ENCODE measurements at places on chromosomes 1 and 21.

DNA sequence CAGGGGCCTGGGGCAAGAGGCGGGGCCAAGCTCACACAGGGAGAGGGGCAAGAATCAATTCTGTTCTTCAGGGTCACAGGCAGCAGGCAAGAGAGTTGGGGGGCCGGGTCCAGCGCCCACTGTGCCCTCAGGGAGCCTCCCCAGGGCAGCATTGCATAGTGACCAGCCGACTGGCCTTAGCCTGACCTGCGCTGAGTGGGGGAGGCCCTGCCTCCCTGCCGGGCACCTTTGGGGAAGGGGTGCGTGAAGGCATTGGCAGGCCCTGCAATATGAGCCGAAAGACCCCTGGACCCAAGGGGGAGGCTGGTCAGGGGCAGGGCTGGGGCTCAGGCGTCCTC lies 12.2 kb downstream of the SCNN1D start:
- no peak for DNase-seq

DNA sequence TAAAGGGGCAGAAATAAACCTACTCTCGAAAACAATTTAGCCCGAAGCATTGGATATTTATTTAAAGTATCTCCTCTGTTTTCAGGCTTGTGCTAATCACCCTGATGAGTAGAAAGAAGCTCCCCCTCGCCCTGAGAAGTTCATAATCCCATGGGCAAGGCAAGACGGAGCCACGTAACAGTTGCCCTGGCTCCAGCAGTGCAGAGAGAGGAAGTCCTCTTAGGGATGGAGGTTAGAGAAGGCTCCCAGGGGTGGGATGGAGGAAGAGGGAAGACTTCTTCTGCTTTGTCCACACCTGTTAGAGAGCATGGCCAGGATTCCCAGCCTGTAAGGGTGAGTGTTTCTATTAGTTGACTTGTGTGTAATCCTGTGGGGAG lies 3.4 kb upstream of the GPR25 start:
- DNase-seq, result no peak

GRCh38 chr1:104132382-104132973 lies 382.8 kb downstream of the AMY1C start:
- no peak for DNase-seq

DNA sequence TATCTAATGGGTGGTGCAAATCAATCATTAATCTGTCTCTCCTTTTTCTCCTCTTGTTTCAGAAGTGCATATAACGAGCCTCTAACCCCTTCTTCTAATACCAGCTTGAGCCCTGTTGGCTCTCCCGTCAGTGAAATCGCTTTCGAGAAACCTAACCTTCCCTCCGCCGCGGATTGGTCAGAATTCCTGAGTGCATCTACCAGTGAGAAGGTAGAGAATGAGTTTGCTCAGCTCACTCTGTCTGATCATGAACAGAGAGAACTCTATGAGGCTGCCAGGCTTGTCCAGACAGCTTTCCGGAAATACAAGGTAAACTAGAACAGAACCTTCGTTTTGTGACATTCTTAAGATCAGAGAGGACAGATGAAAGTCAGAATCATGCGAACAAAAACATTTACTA lies 25.3 kb upstream of the VAMP3 start:
- DNase-seq, result no peak

DNA sequence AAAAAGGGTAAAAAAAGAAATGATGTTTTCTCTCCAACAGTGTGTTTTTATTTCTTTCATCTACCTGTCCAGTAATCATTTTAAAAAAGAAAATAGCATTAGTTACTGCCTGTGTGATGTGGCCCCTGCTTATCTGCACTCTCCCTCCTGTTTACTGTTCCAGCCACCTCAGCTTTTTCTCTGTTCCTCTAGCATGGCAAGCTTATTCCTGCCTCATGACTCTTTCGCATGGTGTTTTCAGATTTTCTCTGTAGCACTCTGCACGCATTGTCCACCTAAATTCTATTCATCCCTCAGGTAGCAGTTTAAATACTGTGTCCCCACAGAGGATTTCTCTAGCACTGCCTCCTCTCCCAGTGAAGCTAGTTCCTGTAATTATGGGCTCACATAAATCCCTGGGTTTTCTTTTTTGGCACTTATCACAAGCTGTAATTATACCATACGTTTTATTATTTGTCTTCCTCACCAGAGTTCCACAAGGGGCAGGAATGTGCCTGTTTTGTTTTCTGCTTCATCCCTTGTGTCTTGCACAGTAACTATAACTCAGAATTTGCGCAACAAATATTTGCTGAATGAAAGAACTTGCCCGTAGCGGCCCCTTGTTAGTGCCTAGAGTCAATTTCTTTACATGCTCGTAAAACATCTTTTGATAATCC lies 51.4 kb upstream of the LRIG2 start:
- DNase-seq, result no peak

- no peak for DNase-seq
Observed at GRCh38 chr1:182752077-182752988, 37.2 kb upstream of the NPL start.

DNA sequence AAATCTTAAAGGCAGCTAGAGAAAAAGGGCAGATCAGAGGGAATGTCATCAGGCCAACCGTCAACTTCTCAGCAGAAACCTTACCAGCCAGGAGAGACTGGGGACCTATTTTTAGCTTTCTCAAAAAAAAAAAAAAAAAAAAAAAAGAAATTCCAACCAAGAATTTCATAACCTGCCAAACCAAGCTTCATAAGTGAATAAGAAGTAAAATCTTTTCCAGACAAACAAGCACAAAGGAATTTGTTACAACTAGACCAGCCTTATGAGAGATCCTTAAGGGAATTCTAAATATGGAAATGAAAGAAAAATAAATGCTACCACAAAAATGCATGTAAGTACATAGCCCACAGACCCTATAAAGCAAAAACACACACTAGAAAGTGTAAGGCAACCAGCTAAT lies 267.7 kb downstream of the AKT3 start:
- no peak for DNase-seq

All from NCI-H1048 (cell line).